ENCODE measurements at places on chromosomes 1 and 21.

DNA sequence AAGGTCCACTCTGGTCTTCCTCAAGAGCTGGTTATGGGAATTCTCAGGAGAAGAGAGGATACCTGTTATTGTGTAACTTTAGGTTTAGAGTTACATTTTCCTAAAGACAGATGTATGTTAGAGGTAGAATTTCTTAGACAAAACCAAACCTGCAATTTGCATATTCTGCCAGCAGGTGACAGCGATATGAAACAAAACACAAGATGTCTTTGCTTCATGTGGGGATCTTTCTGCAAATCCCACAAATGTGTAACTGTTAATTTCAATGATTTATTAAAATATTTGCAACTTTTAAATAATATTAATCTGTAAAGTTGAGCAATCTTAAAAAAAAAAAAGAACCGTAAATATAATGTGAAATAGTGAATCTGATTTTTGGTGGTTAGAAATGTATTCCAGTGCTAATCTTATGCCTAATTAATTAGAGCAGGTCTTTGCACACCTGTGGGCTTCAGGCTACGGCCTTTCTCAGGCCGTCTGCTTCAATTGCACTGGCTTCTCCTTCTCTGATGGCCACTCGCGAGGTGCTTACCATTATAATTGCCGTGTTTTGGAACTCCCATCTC, 33.4 kb downstream of the FAM78B start:
- DNase-seq = no peak

- DNase-seq = no peak
Measured at GRCh38 chr1:170145770-170146676, at the start of gene NTMT2. TSS of gene NTMT2 (plus strand) at chr1:170145959. CDS start at chr1:170146108, 149 bp downstream.

- DNase-seq = no peak
Measured at GRCh38 chr1:189682591-189682990, 795.1 kb downstream of the BRINP3 start.

DNA sequence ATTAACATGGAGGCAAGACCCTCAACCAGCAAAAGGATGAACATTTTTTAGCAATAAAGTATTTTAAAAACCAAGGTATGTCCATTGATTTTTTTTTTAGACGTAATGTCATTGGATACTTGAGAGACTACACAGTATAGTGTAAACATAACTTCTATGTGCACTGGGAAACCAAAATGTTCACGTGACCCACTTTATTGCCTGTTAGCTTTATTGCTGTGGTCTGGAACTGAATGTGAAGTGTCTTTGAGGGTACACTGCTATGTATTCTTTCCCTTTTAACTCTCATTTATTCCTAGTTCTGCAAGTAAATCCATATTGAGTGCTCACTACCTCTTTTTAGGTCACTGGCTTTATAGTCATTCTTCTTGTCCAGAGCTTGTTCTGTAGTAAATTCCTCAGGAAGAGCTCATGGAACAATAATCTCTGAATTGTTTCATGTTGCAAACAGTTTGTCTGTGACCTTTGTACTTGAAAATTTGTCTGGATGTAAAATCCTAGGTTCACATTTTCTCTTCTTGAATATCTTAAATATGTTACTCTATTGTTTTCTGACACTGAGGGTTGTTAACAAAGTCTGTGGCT, 20.6 kb downstream of the ABCD3 start:
- DNase-seq = no peak

- no peak for DNase-seq
Measured at GRCh38 chr1:171901245-171901644, 59.9 kb downstream of the DNM3 start.

DNA sequence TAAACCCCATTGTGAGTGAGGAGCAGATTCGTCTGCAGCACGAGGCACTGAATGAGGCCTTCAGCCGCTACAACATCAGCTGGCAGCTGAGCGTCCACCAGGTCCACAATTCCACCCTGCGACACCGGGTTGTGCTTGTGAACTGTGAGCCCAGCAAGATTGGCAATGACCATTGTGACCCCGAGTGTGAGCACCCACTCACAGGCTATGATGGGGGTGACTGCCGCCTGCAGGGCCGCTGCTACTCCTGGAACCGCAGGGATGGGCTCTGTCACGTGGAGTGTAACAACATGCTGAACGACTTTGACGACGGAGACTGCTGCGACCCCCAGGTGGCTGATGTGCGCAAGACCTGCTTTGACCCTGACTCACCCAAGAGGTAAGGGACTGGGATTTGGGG, 132.2 kb downstream of the PAPPA2 start:
- no peak for DNase-seq

- DNase-seq = no peak
Measured at GRCh38 chr1:227904541-227905335, 43.0 kb downstream of the WNT9A start.

- no peak for DNase-seq
Measured at GRCh38 chr1:12196641-12197482, 30.1 kb downstream of the TNFRSF1B start.

- DNase-seq = no peak
Measured at GRCh38 chr21:44271558-44272283, 10.0 kb upstream of the DNMT3L start.

DNA sequence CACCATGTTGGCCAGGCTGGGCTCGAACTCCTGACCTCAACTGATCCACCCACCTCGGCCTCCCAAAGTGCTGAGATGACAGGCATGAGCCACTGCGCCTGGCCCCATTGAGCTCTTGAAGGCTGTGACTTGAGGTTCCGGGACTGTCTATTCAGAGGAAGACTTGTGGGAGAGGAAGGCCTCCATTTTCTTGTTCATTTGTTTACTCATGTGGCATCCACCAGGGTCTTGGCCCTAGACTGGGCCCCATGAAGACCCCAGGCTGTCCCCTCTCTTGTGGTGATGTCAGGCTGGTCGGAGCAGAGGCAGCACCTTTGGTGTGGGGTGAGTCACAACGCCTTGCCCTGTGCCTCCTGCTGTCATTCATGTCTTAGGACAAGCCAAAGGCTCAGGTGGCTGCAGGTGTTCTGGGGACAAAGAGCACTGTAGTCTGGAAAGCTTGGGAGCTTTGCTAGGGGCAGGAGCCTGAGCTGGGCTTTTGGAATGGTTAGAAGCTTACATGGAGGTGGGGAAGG, 224.6 kb upstream of the C1orf174 start:
- DNase-seq = no peak
